ENCODE measurements at places on chromosomes 5 and 9.

DNA sequence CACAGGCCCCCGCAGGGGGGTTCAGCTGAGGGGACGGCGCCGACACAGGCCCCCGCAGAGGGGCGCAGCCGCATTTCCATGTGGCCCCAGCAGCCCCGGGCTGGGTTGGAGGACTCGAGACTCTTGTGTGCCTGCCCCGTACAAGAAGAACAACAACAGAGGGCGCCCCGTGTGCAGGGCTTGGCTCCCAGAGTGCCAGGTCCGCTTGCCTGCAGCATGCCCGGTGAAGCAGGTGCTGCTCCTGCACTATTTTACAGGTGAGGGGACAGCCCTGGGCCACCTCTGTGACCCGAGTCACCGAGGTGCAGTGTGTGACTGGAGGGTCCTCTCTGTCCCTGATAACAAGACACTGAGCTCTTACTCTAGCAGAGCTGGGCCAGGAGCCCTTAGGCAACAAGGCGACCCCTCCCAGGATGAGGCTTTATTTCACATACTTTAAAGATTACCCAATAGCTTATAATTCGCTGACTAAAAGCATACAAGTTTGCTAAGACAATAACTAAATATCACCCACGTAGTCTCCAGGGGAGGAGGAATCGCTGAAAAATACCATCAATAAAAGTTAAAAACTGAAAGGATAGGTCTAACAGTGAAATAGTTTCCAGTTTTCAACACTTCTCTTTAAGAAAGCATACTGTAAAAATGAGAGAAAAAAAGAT is 41.7 kb upstream of the SLC9A3 start:
- no peak for DNase-seq

DNA sequence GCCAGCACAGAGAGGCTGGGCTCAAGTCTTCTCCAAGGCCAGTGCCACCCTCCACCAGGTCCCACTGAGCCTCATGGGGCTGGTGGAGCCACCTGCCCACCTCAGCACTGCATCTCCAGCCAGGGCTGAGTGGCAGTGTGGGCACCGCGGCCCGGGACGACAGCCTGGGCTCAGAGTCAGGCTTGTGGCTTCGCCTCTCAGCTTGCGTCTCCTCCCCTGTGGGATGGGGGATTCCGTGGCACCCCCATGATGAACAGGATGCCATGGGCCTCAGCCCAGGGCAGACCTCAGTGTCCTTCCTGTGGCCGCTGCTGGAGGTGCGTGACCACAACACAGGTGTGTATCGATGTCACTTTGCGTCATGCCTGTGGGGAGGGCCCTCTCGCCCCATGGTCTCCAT is 136.4 kb upstream of the PPP1R26 start:
- no peak for DNase-seq

DNA sequence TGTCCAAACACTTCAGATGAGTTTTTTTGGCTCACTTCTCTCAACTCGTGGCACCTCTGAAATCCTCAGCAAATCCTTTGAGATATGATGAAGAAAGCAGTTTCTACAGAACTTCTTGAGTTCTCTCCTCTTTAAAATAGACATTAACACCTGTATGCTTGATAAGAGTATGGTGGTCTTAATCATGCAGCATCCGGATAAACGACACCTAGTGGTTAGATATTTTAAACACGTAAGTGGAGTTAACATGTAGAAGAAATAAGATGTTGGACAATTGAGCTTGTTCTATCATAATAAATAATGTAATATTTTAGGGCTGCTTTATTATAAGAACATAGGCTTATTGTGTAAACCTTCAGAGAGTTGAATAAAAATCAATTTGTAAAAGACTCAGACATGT is 324.8 kb downstream of the CYLC2 start:
- no peak for DNase-seq

- peak; percentile 100 for DNase-seq
These were observed 851 bp upstream of the ZDHHC12 start for GRCh38 chr9:128724744-128725211.

Data from NCI-H2171 (cell line).